Panc1 (cell line): ENCODE measurements at places on chromosomes 3 and 15. TPM values are rescaled to one million over a fixed set of nuclear protein-coding genes. Genes with fewer than 3 reads are reported as not detected.

DNA sequence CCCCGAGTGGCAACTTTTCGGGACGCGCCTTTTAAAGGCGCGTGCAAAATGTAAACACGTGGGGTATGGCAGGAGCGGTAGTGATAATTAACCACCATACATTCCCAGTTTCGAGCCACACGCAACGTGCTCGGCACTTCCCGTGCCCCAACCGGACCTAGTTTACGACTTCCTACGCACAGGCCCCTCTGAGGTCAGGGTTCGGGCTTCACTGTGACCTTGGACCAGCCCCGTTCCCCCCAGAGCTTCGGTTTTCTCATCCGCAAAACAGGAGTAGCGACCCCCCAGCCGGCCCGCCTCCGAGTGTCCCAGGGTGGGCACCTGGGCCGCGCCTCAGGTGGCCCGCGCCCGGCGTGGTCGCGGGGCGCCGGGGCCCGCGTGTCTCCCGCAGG lies 451 bp downstream of the CHCHD4 start:
- H3K4me1 ChIP-seq = peaks cover 15% of the 10 kb centered on the region
- no peaks in the 10 kb centered on the region for H3K27me3 ChIP-seq
- DNase-seq = no peak

TPRA1 gene
- total RNA-seq = 42.6 TPM

DNA sequence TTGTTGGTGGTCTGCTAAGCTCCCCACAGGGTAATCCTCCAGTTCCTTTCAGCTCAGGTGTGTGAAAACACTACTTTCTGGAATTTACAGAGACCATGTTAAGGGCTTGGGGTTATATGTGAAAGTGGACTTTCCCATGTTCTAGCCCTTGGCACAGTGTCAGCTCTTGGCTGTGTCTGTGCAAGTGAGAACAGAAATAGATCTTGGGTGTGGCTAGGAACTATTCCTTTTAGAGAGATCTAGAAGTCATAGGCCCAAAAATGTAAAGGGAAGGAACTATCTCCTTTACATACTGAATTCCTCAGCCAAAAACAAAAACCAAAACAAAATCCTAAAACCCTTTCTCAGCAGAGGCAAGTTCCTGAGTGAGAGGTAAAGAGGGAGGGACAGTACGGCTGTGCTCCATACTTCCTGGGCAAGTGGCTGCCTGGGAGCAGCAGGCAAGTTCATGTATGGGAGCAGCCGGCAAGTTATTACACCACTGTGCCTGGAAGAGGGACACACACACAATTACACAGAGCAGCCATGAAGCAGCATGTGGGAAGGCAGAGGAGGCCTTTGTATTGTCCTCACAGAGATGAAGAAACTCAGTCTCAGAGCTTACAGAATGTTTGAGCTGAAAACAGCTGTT lies 19.9 kb upstream of the C3orf62 start:
- no peak overlapping the region for H3K27ac ChIP-seq
- DNase-seq = no peak
- H3K4me3 ChIP-seq = no peak overlapping the region
- H3K4me1 ChIP-seq = no peaks in the 10 kb centered on the region

DNA sequence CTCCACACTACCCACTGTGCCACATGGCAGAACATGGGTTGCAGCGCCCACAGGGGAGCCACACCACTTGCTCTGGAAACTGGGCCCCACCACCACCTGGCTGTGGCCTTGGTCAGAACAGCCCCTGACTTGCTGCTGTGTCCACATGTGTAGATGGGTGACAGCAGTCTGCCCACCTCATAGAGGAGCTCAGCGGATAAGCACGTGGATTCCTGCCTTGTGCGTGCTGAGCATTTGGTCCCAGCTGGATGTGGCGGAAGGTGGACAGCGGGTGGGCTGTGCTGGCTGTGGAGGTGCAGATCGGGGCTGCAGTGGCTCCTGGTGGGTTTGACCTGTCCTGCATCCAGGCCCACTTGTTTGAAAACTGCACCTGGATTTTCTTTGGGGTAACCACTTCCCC lies 6.0 kb upstream of the PLXNA1 start:
- no peaks in the 10 kb centered on the region for H3K27me3 ChIP-seq
- H3K4me3 ChIP-seq = no peak overlapping the region
- H3K36me3 ChIP-seq = no peaks in the 10 kb centered on the region
- DNase-seq = no peak

TMEM202 gene
- total RNA-seq = not detected

DNA sequence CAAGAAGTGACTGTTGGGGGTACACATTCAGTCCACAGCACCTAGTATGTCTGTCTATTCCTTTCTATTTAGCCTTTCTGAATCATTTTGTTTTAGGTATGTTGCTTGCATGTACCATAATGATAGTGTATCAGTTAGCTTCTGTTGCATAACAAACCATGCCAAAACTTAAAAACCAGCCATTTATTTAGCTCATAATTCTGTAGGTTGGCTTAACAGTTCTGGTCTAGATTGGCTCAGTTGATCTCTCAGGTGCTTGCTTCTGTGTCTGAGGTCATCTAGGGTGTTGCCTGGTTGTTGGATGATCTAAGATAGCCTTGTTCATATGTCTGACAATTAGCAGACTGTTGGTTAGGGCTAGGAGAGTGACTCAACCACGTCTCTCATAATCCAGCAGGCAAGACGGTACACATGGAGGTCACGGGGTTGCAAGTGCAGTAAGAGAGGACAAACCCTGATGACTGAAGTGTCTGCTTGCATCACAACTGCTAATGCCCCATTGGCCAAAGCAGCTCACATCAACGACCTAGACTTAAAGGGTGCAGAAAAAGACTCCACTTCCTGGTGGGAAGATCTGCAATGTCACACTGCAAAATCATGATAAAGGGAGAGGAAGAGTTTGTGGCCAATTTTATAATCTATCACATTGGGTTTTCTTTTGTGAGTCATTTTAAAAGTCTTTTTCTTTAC lies 6.8 kb upstream of the PDCD6IP start:
- no peaks in the 10 kb centered on the region for H3K27me3 ChIP-seq
- H3K4me1 ChIP-seq = peaks cover 3% of the 10 kb centered on the region; the same call in 1 of the 2 replicates
- DNase-seq = no peak

PTPRG gene
- total RNA-seq = 0.74 TPM

DNA sequence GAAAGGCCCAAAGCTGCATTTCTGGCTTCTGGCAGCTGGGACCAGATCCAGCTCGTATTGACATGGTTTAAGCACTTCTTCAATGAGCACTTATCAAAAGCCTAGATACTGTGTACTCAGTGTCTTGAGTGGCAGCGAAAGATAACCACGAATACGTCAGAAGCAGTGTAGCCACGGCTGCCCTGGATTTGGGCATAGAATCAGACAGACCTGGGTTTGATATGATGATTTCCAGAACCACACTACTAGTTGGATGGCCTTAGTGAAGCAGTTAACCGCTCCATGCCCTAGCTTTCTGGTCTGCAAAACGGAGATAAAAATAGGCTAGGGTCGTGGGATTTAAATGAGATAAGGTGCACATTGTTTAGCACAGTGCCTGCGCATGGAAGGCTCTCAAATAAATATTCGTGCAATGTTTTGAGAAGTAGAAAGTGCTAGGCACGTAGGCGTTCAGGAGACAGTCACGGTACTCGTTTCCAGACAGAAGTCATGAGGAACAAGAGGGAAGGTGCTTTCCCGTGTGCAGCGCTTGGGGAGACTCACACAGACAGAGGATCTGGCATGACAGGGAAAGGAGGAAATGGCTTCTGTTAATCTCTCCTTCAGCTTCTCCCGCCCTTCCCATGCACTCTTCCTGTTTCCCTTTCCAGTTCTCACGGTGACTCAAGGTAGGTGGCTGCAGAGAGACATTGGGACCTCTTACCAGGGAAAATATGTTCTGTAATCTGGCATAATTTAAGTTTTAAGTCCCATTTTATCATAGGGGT lies 70.3 kb downstream of the CCNL1 start:
- DNase-seq = peak; percentile 18
- H3K4me3 ChIP-seq = peak overlapping the region; percentile 74
- peaks cover 21% of the 10 kb centered on the region for H3K4me1 ChIP-seq
- H3K27me3 ChIP-seq = no peaks in the 10 kb centered on the region
- peak overlapping the region; percentile 93 for H3K27ac ChIP-seq
